ENCODE measurements at places on chromosomes 1 and 21.

DNA sequence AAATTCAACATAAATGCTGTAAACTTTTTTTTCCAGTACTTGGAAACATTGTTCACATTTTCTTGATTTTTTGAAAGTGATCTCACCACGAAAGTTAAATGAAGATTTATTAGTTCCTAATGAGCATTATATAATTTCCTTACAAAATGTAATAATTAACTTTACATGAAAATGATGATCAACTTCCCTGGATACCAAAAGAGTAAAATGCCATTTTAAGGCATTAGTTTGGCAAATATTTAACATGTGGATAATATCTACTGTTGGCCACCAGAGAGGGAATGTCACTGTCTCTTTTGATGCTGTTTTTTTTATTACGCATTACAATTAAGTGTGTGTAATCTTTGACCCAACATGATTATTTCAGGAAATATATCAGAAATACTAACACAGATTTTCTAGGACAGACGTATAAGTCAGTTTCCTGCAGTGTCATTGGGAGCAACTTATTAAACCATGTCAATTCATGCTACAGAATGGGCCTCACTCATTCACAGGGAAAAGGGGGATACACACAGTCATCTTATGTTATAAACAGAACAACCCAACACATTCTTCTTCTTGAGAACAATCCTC is 903.9 kb upstream of the ADGRL2 start:
- no peak for DNase-seq

DNA sequence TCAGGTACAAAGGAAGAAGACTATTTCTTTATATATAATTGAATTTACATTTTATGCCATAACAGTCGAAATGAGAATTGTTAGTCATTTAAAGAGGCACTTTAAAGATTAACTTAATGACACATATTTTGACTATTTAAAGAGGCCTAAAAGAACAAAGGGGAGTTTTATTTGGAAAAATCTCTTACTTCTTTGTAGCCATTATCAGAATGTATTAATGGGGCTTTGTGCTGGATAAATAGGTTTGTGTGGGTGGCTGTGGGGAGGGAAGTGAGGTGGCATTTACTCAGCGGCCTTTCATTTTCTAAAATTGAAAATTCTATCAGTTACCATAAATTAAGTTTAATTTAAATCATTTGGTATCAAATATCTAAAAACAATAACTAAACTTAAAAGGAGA is 462.2 kb upstream of the CXADR start:
- no peak for DNase-seq

DNA sequence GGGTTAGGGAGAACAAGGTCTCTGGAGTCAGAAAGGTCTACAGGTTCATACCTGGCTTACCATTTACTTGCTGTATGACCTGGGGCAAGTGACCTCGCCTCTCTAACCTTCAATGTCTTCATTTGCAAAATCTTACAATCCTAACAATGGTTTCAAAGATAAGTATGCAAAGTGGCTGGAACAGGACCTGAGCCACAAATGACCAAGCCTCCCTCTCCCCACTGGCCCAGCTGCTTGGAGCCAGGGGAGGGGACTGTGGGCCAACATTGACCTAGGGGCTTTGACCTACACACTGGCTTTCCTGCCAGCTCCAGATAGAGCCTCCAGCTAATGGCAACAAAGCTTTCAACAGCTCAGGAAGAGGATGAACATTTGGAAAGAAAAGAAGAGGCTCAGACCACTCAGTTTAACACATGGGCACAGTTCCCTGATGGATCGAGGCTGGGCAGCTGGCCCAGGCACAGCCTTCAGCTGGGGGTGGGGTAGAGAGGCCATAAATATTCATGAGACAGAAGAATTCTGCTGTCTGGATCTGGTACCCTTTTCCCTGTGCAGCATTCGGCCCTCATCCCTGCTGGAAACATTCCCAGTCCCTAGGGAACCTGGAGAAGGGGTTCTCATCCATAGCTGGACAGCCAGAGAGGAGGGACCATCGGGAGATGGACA is 12.9 kb downstream of the PTAFR start:
- DNase-seq = peak; percentile 19

DNA sequence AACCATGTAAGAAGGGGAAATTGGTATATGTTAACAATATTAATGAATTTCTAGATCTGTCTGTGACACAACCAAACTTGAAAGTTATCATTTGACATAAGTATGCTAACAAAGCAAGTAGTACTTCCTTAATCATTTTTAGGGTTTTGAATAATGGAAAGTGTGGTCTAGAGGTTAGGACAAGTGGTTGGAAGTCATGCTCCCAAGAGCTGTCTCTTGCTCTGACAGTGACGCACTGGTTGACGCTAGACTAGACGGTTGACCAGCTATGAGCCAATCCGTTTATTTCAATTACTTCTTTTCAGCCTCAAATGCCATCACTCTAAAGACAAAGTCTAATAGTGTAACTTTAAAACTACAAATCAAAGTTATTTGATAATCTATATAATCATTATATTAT is 20.7 kb upstream of the RGS1 start:
- DNase-seq = no peak

DNA sequence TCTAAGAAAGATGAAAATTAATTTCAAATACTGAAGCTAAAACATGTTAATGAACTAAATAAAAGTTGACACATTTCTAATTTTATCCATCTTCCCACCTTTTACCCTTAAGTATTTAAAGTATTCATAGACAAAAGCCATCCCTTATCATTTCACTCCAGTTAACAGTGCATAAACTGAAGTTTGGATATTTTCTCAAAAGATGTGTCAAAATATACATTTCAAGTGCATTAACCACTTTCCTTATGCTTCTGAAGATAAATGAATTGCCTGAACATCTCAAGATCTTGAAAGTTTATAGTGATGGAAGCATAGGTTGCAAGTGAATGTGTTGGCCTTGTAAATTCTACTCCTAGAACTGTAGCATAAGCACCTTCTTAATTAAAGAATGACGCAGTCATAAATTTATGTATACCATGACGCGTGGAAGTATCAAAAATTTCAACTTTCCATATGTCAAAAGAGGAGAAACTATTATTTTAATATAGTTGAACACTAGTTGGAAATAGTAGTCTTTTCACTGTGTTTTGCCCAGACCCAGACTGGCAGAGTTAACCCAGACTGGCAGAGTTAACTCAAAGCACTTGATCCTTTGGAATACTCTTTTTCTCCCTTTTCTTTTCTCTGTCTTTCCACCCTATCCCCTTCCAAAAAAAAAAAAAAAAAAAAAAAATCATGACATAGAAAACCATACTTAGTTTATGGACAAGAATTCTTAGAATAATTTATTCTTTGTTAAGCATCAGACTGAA is 282.6 kb upstream of the C1orf105 start:
- DNase-seq = no peak

DNA sequence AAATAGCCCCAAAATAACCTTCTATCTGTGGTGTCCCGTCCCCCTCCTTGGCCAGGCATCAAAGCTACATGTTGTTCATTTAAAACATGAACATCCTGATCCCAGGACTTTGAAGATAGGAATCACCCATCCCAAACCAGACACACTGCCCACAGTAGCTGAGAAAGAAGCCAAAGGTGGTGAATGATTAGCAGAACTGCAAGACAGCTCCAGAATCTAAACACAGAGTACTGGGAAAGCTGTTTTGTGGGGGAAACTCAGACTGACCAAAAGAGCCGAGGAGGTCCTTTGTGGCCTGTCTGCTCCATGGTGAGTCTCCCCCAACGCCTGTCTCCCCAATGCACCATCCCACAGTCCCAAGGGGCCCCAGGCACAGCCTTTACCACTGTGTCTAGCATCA is 7.3 kb upstream of the TEDDM1 start:
- no peak for DNase-seq

GRCh38 chr1:183293241-183293640 is 107.2 kb downstream of the LAMC2 start:
- DNase-seq = no peak

GRCh38 chr1:160708118-160708517 is 3.5 kb downstream of the CD48 start:
- DNase-seq = no peak

DNA sequence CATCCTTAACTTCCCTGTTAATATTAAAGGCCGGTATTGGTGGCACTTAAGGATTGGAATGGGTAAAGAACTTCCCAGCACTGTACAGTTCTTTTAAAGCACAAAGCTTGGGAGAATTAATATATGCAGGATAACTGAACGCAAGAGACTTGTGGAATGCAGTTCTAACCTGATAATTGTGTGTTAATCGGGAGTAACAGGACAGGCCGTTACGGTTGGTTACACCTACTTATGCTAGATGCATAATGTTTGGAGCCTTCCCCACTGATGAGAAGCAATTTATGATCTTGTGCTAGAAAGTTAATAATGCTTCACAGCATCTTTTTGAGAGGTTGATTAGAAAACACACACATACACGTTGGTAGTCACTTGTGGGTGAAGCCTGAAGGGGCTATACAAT is 7.0 kb downstream of the CHTOP start:
- no peak for DNase-seq

DNA sequence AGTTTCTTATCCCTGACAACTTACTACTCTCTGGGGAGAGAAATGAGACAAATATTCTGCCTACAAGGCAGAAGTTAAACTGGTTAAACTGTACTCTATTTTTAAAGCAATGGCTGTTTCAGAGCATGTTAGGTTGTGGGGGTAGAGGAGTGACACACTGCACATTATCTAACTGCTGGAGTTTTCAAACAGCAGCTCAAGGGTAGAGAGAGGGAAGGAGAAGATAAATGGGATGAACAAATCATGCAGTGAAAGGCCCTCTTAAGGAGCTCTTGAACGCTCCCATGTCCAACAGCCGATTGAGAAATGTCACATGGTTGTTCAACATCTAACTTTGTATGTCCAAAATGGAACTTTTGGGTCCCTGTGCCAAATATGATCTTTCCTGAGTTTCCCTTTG is 14.0 kb upstream of the IFI44L start:
- no peak for DNase-seq

DNA sequence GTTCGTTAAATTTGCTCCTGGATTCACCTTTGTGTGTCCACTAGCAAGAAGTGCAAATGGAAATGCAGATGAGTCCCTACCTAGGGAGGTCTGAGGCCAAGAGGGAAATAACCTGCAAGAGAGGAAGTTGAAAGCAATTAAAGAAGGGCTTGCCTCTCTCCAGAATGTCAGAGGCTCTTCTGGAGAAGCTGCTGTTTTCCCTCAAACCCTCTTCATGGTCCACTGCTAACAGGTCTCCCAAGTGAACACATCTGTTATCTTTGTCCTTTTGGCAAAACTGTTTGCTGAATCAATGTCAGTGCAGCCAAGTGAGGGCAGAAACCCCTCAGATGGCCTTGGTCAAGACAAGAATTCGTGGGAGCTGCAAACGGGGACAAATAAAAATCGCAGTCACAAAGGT is 177.3 kb upstream of the PLXNA2 start:
- no peak for DNase-seq

DNA sequence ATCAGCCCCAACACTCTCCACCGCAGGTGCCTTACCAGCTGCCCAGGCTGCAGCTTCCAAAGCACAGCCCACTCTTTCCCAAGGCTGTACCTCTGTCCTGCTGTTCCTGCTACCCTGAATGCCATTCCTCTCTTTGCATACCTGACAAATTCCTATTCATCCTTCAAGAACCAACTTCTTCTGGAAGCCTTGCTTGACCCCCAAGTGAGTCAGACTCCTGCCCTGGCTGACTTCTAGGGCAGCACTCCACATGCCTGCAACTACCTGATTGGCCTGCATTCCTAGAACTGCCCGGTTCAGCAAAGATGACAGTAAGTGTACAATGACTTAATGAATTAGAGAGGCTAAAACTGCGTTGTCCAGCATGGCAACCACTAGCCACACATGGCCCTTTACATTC is 20.8 kb upstream of the PDZK1IP1 start:
- DNase-seq = no peak

DNA sequence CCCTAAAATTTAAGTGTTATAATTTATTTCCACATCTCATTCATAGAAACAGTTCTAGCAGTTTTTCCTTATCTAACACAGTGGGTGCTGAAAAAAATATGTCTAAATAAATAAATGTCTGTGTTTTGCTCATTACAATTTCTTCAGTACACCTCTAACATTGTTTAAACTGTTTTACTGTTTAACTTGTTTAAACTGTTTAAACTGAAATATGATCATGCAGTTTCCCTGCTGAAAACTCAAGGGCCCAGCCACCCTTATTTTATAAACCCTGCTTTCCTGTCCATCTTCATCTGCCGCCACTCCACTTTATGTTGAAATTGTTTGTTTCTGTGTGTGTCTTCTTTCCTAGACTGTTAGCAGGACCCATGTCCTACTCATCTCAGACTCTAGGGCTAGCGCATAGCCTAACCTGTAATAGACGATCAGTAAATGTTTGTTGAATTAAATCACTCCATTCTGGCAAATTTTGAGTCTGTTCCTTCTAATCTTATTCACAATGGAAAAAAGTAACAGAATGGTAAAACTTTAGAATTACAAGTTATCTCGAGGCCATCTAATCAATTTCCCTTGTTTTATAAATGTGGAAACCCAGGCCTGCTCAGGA is 9.4 kb upstream of the PIK3C2B start:
- no peak for DNase-seq

DNA sequence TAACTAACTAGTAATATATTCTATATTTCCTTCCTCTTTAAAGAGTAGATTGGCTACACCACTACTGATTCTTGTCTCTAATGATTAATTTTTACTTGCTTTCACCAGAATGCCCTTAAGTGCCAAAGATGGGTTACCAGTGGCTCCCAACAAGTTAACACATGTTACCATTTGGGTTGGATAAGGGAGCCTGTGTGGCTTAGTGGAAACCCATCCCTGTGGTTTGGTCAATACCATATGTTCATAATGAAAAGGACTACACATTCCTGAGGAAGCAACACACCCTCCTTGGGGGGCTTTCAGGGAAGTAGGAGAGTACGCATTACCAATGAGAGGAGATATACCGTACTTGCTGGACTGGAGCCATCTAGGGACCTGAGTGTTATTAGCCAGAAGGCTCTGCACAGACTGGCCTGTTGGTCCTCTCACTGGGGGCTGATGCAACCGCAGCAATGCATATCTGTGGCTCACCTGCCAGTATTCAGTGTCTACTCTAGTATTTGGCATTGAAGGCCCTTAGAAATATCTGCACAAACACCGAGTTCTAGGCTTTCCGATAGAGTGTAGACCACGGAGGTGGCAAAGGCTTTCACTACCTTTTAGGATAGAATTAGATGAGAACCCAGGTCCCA is 29.3 kb upstream of the PLXNA2 start:
- DNase-seq = no peak

GRCh38 chr1:207830788-207831187 is 78.9 kb downstream of the CD46 start:
- DNase-seq = no peak

DNA sequence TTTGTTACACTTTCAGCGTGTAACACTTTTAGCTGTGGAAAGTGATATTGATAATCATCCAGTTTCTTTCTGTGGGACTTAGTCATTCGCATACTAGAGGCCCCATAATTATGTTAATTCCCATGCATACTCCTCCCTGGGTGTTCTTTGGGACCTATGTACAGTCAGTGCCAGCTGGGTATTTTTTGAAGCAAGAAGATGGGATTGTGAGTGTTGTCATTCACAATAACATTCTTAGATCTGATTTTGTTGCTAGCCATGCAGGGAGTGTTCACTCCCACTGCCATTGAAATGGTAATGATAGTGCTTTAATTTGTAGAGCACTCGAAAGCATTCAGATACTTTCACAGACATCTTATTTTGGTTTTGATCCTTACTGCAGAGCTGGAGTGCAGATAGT is 11.6 kb downstream of the SARS1 start:
- DNase-seq = no peak

All from NCI-H1092 (cell line).